Fibroblast of pulmonary artery (primary cell): ENCODE measurements at places on chromosomes 11 and 22.

- DNase-seq, result no peak
Observed at GRCh38 chr11:82680252-82680651, 53.4 kb downstream of the FAM181B start.

GRCh38 chr11:64449381-64450167 is 90.6 kb downstream of the RPS6KA4 start:
- DNase-seq, result peak; percentile 56

DNA sequence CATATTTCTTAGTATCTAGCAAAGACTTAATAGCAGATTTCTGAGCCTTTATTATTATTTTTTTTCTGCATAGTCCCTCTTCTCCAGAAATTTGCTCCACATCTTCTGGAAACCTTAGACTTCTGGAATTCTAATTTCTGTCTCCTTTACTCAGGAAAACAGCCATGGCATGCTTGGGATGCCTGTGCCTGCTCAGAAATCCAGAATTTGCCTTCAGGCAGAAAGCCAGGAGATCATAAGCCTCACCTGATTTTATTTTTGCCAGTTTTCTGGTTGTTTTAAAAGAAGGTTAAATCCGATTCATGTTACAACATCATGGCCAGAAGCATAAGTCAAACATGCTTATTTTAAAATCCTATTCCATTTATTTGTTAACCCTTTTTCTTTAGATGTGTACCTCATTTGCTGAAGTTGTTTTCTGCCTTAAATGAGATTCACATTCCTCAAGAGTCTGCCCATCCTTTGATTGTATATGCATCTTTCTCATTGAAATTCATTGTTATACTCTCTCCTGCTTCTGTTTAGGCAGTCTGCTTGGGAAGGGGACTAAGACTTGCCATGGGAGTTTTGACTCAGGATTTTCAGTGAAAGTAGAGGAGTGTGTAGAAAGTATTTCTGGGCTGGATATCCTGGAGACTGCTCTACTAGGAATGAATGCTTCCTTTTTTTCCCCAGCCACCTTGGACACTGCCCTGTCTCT is 37.1 kb downstream of the SIK2 start:
- DNase-seq, result no peak

GRCh38 chr11:88454881-88455280 is 117.3 kb upstream of the CTSC start:
- DNase-seq, result no peak

GRCh38 chr11:114059984-114060391 is 477 bp downstream of the ZBTB16 start:
- peak; percentile 60 for DNase-seq

- no peak for DNase-seq
Observed at GRCh38 chr11:111778047-111778558, 11.9 kb upstream of the PPP2R1B start.

GRCh38 chr11:114237321-114238280 is 58.6 kb upstream of the NNMT start:
- DNase-seq, result no peak

GRCh38 chr11:12602421-12602820 is 71.8 kb upstream of the TEAD1 start:
- DNase-seq, result peak; percentile 23

DNA sequence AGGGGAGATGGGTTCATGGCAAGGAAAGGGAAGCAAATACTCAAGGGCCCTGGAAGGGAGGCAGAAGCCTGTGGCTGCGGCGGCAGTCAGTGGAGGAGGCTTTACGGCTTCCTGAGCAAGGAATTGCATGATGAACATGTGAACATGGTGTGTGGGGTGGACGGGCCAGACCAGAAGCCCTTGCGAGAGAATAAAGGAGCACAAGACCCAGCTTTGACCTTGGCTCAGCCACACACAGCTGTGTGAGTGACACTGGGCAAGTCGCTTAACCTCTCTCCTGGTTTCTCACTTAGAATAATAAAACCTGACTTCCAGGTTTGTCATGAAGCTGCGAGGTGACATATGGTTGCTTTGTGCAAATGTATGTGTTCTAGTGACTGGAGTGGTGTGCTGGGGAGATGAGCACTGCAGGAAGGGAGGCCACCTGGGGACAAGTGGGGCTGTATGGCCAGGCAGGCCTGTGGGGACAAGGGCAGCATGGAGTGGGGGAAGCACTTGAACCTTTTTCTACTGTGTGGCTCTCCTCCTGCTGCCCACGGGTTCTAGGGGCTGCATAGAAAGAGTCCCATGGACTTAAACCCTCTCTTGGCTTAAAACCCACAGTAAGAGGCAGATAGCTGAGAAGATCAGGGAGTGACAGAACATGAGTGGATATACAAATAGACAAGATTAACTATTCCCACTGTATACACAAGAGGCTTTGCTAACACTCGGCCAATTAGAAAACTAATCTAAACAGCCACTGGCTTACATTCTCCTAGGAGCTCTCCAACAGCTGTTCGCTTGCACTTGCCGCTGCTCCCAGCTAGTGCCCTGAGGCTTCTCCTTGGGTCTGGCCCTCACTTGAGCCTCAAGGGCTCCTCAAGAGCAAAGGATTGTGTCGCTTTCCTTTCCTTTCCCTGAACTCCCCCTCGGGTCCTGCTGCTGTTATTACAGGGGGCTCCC is 67.3 kb upstream of the CDON start:
- no peak for DNase-seq

DNA sequence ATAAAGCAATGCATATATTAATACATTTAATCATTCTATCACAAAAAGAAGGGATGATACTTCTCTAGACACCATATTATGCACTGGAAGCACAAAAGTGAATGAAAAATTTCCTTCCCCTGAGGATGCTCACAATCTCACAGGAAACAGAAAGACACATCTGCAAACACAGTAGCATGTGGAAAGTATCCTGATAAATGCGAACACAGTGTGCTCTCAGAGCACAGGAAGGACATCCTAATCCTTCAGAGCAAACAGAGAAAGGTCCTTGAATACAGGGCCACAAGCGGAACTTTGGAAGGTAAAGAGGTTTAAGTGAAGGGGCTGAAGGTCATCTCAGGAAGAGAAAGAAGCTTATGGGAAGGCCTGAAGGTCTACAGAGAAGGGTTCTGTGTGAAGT is 524.6 kb upstream of the LRRC4C start:
- DNase-seq, result no peak

GRCh38 chr22:42978453-42979103 is 36.4 kb downstream of the PACSIN2 start:
- DNase-seq, result peak; percentile 92

DNA sequence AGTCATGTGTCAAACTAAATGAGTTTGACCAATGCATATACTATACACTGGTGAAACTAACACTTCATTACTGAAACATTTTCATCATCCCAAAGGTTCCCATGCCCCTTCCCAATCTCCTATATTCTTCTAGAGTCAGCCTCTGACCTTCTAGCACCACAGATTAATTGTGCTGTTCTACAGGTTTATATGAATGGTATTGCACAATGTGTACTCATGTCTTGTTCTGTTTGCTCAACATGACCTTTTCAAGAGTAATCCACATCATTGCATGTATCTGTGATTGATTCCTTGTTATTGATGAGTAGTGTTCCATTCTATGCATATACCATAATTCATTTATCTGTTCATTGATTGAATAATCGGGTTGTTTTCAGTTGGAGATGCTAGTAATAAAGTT is 7.5 kb upstream of the OR8G1 start:
- no peak for DNase-seq

- no peak for DNase-seq
Observed at GRCh38 chr22:30867746-30868662, 100.6 kb downstream of the MORC2 start.

GRCh38 chr11:113446112-113446511 is 29.1 kb downstream of the DRD2 start:
- peak; percentile 57 for DNase-seq
